Progenitor cell of endocrine pancreas (in vitro differentiated cells): ENCODE measurements at places on chromosomes 5 and 9. TPM values are rescaled to one million over a fixed set of nuclear protein-coding genes. Genes with fewer than 3 reads are reported as not detected.

DNA sequence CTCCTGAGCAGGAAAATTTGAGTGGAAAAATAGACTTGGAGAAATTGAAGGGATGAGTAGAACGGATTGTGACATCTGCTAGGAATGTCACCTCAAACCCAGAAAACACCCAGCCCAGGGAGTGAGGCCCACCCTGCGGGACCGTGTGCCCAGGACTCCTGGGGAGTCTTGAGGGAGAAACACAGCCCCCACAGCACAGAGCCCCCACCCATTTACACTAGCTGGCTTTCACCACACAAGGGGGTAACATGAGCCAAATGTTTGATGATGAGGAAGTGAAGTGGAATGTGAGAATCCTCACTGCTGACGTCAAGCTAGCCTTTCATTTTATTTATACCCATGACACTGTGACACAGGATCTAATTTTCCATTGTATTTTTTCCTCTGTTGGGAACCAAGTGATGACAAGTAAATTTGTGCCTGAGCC is 42.8 kb upstream of the PDE8B start:
- DNase-seq, result no peak

- no peak for DNase-seq
Observed at GRCh38 chr9:98536542-98537173, 172.1 kb downstream of the GABBR2 start.

- DNase-seq, result no peak
Observed at GRCh38 chr9:128213746-128214497, 10.7 kb downstream of the DNM1 start.

The PSD2 gene
- 0.14 and 0.18 TPM in 2 replicates for total RNA-seq

The ROR2 gene
- 23.6 and 23.9 TPM in 2 replicates for total RNA-seq

The FGF10 gene
- total RNA-seq, result 2.4 and 2.7 TPM in 2 replicates

The ZNF883 gene
- 14.1 and 16.5 TPM in 2 replicates for total RNA-seq
